ENCODE measurements at places on chromosomes 1 and 21.

- DNase-seq, result no peak
These were observed 9.4 kb upstream of the S100A8 start for GRCh38 chr1:153400244-153400643.

DNA sequence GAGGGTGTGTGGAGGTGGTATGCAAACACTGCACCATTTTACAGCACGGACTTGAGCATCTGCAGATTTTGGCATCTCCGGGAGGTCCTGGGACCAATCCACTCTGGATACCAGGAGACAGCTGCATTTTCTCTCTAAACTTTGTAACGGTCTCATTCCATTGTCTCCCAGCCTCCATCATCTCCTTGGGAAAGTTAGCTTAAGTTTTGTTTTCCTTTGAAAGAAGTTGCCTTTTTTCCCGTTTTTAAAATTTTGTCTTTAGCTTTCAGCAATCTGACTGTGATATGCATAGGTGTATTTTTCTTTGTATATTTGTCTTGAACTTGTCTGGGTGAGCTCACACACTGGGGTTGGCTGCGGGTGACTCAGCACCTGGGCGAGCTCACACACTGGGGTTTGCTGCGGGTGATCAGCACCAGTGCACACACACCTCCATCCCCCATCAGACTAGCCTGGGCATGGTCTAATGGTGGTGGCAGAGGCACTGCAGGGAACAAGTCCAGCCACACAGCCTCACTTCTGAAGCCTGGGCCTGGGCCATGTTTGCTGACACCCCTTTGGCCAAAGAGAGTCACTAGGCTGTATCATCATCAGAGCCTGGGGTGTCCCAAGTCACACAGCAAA is 32.1 kb upstream of the COL18A1 start:
- no peak for DNase-seq

- DNase-seq, result no peak
These were observed 14.7 kb downstream of the ZBTB8OS start for GRCh38 chr1:32635508-32636277.

DNA sequence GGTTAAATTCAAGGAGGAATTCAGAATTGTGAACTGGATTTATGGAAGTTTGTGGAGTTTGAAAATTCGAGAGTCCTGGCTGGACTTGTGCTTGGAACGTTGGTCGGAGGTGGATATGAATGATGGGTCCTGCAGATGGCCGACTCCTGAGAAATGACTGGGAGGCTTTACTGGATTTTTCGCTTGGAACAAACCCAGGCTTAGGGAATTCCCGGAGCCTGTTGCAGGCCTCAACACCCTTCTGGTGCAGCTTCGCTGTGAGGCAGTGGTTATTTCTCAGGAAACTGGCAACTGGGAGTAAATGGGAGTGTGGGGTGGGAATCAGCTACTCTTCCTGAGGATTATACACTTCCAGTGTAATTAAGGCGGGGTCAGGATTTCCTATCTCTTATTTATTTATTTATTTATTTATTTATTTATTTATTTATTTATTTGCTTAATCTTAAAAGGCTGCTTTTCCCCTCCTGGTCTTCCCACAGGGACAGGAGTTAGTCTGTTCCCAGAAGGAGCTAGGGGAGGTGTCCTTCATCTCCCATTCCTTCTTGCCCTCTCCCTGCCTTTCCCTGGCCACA is 21.1 kb downstream of the MAPKAPK2 start:
- no peak for DNase-seq

DNA sequence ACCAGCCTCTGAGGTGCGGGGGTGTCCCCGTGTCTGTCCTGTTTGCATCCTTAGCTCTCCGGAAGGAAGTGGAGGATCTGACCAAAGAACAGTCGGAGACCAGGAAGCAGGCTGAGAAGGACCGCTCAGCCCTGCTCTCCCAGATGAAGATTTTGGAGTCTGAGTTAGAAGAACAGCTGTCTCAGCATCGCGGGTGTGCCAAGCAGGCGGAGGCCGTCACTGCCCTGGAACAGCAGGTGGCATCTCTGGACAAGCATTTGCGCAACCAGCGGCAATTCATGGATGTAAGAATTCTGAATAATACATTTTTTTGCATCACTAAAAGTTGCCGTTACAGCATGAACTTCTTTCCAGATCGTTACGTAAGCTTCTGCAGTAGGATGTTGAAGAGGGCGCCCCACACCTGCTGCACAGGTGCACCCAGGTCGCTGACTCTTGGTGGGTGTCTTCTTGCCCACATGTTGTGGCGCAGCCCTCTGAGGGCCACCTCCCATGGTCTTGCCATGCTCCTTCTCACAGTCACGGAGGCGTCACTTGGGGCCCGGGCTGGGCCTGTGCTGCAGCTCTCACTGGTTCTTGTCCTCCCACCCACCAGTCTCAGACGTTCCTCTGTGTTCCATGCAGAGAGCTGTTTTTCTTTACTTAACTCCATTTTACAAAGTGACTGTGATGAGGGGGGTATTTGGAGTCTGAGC is 61.3 kb upstream of the DIP2A start:
- no peak for DNase-seq

Measured in fibroblast of skin of left quadriceps (primary cell).